ENCODE measurements at places on chromosomes 2 and 18.
A peak's percentile ranks its signal among the peaks of the same experiment; 100 is the strongest.

DNA sequence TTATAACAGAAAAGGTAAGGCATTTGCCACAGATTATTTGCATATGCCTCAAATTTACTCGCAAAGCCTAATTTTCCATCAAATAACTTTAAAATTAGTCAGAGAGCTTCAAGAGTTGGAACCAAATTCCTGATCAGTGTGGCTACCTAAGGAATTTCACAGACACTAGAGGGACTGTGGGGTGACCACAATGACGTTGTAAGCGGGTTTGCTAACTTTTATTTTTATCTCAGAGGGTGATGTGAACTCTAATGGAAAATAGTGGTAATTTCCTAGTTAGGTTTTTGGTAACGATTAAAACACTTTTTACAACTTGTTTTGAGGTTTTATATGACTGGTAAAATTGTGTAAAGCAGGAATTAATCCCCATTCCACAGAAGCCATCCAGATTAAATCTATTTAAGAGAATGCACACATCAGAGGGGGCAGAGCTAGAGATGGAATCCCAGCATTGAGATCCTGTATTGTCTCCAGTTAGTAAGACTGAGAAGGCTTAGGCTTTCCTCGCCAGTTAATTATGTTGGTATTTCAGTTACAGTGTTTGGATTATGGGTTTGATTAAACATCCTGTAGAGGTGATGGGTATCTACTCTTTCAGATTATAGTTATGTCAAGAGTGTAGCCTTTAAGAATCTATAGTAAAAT lies 129.0 kb downstream of the GPD2 start:
- H3K4me1 ChIP-seq, result no peaks in the 10 kb centered on the region
- H3K4me3 ChIP-seq, result no peak overlapping the region
- no peaks in the 10 kb centered on the region for H3K27me3 ChIP-seq
- no peak overlapping the region for H3K27ac ChIP-seq
- DNase-seq, result no peak
- peaks cover 7% of the 10 kb centered on the region for H3K36me3 ChIP-seq

- DNase-seq, result no peak
- no peak overlapping the region for H3K27ac ChIP-seq
- no peaks in the 10 kb centered on the region for H3K27me3 ChIP-seq
- no peaks in the 10 kb centered on the region for H3K36me3 ChIP-seq
- no peaks in the 10 kb centered on the region for H3K4me1 ChIP-seq
Observed at GRCh38 chr2:92073036-92073814, 2798.0 kb upstream of the TEKT4 start.

GRCh38 chr2:70608373-70608772 lies 54.7 kb upstream of the TGFA start:
- no peaks in the 10 kb centered on the region for H3K4me1 ChIP-seq
- H3K27ac ChIP-seq, result no peak overlapping the region
- DNase-seq, result no peak
- H3K36me3 ChIP-seq, result no peaks in the 10 kb centered on the region

DNA sequence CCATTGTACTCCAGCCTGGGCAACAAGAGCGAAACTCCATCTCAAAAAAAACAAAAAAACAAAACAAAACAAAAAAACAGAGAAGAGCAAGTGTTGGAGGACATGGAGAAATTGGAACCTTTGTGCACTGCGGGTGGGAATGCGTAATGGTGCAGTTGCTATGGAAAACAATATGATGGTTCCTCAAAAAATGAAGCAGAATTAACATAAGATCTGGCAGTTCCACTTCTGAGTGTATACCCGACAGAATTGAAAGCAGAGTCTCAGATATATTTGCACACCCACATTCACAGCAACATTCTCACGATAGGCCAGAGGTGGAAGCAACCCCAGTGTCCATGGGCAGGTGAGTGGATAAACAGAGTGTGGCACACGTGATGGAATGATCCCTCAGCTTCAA lies 11.0 kb upstream of the RALB start:
- no peaks in the 10 kb centered on the region for H3K36me3 ChIP-seq
- DNase-seq, result no peak
- no peak overlapping the region for H3K27ac ChIP-seq
- H3K4me1 ChIP-seq, result no peaks in the 10 kb centered on the region
- H3K27me3 ChIP-seq, result no peaks in the 10 kb centered on the region

GRCh38 chr18:43571078-43571689 lies 293.9 kb upstream of the SYT4 start:
- no peaks in the 10 kb centered on the region for H3K4me1 ChIP-seq
- no peak overlapping the region for H3K27ac ChIP-seq
- peak; percentile 33 for DNase-seq
- H3K4me3 ChIP-seq, result no peak overlapping the region
- H3K36me3 ChIP-seq, result no peaks in the 10 kb centered on the region
- H3K27me3 ChIP-seq, result no peaks in the 10 kb centered on the region

GRCh38 chr18:46712406-46712805 lies 44.4 kb downstream of the ST8SIA5 start:
- H3K36me3 ChIP-seq, result no peaks in the 10 kb centered on the region
- H3K27ac ChIP-seq, result no peak overlapping the region
- no peaks in the 10 kb centered on the region for H3K4me1 ChIP-seq

DNA sequence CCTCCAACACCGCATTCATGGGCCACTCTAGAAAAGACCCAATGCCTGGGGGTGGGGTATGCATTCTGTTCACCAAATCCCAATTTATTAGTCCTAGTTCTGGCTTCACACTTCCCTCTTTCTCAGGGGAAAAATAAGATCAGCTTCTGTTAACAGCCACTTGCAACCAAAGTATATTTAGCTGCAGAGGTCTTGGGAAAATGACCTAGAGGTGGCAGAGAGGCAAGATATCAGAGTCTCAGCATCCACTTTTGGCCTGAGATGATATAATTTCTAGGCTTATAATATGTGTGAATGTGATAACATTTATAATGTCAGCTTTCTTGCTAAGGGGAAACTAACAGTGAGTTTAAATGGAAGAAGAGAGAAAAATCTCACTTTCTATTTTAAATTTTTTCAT lies 89.1 kb downstream of the ZNF385B start:
- H3K4me1 ChIP-seq, result no peaks in the 10 kb centered on the region
- H3K27ac ChIP-seq, result no peak overlapping the region
- H3K36me3 ChIP-seq, result no peaks in the 10 kb centered on the region
- DNase-seq, result no peak

DNA sequence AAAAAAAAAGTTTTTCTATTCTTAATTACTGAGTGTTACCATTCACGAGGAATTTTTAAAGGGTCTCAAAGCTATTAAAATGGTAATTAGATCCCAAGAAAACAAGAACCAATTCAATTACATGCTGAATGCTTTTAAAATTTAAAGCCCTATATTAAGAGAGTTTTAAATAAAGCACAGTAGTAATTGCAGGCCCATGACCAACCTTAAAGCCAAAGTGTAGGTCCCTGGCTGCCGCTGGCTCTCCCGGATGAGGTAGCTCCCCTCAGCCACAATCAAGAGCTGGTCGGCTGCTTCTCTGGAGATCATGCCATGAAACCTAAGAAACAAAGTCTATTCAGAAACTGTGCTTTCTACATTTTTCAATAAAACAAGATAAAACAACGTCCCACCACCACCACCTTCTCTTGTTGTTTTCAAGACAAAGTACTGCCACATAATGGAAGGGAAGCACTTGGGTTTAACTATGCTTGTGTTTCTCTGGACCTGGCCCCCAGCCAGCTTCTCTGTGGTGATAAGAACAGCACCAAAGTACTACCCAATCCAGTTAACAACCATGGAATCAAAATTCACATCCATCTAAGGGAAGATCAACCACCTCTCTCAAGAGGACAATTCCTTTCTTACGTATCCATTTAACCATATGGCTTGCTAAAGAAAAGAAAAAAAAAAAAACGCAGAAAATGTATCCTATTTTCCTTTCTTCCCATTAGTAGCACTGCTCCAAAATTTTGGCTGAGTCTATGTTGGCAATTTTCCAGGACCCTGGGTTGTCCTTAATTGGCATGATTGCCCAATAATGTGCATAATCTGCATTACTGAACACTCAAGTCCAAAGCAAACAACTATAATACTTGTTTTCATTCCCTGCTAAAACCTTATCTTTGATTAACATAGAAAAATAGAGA lies 90.1 kb downstream of the CHN1 start:
- H3K27me3 ChIP-seq, result no peaks in the 10 kb centered on the region
- no peak overlapping the region for H3K27ac ChIP-seq
- H3K4me1 ChIP-seq, result no peaks in the 10 kb centered on the region
- H3K4me3 ChIP-seq, result no peak overlapping the region
- no peaks in the 10 kb centered on the region for H3K36me3 ChIP-seq

- H3K4me1 ChIP-seq, result peaks cover 21% of the 10 kb centered on the region
- no peak overlapping the region for H3K27ac ChIP-seq
- no peak overlapping the region for H3K4me3 ChIP-seq
- DNase-seq, result no peak
- no peaks in the 10 kb centered on the region for H3K27me3 ChIP-seq
Observed at GRCh38 chr18:79639072-79639829, 40.4 kb upstream of the CTDP1 start.

DNA sequence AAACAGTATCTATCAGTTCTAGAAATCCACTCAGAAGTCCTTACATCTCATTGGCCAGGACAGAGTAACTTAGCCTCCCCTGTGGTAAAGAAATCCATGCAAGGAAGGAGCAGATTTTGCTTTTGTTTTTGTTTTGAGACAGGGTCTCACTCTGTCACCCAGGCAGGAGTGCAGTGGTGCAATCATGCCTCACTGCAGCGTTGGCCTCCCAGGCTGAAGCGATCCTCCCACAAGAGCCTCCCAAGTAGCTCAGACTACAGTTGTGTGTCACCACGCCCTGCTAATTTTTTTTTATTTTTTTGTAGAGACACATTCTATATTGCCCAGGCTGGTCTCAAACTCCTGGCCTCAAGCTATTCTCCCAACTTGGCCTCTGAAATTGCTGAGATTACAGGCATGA lies 185.1 kb downstream of the NRP2 start:
- no peaks in the 10 kb centered on the region for H3K4me1 ChIP-seq
- no peak overlapping the region for H3K4me3 ChIP-seq
- H3K27me3 ChIP-seq, result peaks cover 2% of the 10 kb centered on the region
- H3K36me3 ChIP-seq, result no peaks in the 10 kb centered on the region
